ENCODE measurements at places on chromosomes 1 and 21.

DNA sequence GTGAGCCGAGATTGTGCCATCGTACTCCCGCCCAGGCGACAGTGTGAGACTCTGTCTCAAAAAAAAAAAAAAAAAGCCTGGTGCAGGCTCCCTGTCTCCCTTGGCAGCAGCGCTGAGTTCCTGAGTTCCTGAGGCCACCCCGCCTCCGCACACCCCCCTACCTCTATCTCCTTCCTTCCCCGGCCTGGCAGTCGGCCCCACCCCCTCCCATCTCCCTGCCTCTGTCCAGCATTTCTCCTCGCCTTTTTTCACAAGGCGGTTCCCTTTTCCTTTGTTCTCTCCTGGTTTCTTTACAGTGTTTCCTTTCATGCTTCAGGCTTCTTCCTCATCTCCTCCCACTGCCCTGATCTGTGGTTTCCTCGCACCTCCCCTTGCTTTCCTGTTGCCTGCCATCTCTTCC lies 2.7 kb downstream of the RORC start:
- DNase-seq: no peak

DNA sequence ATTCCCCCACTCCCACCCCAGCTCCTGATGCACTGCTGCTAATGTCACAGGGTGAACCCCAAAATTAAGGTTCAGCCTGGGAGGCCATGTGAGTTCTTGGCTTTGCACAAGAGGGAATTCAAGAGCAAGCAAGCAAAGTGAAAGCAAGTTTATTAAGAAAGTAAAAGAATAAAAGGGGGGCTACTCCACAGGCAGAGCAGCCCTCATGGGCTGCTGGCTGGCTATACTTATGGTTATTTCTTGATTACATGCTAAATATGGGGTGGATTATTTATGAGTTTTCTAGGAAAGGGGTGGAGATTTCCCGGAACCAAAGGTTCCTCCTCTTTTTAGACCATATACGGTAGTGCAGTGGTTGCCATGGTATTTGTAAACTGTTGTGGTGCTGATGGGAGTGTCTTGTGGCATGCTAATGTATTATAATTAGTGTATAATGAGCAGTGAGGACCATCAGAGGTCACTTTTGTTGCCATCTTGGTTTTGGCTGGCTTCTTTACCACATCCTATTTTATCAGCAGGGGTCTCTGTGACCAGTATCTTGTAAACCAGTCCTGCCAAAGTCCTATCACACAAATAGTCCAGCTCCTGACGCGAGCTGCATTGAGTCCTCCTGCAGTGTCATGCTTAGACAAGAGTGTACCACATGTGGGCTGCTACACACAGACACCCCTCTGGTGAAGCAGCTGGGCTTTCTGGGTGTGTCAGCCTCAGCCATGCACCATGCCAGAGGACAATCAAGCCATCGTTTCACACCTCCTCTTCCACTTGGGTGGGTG lies 46.4 kb upstream of the CSF1 start:
- DNase-seq: no peak

DNA sequence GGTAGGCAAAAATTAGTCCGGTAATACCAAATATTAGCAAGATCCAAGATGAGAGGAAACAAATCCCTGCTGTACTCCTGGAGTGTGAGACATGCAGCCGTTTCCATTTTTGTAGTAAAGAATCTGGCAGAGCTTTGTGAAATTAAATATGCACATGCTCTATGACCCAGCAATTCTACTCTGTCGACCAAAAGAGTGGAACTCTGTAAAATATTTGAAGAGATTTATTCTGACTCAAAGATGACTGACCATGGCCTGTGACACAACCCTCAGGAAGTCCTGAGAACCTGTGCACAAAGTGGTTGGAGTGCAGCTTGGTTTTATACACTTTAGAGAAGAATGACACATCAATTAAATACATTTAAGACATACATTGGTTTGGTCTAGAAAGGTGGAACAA lies 16.2 kb downstream of the HAX1 start:
- DNase-seq: no peak

- no peak for DNase-seq
These were observed 41.8 kb downstream of the PTAFR start for GRCh38 chr1:28134651-28135207.

DNA sequence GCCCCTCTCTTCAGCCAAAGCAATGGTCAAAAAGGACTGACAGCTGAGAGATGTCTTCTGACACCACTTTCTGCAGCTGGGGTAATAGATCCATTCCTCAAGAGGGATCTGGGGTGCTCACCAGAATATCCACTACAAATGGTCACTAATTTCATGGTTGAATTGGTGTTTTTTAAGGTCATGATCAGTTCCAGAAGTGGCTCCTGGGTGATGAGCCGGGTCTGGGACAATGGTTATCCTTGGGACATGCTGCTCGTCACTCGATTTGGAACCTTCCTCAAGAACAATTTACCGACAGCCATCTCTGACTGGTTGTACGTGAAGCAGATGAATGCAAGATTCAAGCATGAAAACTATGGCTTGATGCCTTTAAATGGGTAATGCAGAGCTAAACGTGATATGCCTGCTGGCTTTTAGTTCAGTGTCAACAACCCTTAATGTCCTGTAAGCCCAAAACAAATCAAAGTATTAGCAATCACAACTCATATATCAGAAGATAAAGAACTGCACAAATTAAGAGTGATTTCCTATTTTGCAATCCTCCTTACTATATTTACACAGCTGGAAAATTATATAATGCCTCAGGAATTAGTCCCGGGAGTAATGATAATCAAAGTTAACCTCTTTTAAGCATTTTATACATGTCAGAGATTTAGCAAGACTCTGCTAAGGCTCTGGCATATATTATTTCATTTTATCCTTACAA lies 20.1 kb downstream of the FMO3 start:
- DNase-seq: peak; percentile 49

DNA sequence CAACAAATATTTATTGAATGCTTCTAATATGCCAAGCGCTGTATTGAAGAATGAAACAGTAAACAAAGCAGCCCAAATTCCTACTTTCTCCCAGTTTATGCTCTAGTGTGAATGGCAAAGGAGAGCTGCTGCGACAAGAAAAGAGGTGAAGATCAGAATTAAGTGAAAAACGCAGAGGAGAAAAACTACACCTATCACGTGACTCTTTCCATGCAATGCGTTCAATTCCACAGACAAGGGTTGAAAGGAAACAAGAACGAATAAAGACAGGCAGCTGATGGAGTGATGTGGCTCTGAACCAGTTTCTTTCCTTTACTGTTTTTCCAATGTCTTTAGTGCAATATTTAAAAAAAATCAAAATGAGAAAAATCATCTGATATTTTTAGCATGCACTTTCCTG lies 23.6 kb downstream of the MT1HL1 start:
- DNase-seq: no peak

- DNase-seq: no peak
These were observed 15.4 kb downstream of the HDAC1 start for GRCh38 chr1:32307324-32307723.

- DNase-seq: no peak
These were observed 48.9 kb downstream of the SLC66A1 start for GRCh38 chr1:19360843-19361610.

DNA sequence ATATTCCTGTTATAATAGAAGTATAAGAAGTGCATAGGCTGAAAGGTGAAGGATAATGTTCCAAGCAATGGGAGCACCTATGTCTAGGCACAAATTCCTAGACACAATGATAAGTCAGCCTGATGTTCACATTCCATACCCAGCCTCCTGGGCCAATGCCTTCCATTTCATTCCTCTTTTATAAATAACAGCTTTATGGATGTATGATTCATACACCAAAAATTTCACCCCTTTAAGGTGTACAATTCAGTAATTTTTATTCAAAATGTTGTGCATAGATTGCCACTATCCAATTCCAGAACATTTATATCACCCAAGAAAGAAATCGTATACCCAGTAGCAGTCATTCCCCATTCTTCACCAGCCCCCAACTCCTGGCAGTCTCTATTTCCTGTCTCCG lies 118.8 kb downstream of the BRINP2 start:
- no peak for DNase-seq

DNA sequence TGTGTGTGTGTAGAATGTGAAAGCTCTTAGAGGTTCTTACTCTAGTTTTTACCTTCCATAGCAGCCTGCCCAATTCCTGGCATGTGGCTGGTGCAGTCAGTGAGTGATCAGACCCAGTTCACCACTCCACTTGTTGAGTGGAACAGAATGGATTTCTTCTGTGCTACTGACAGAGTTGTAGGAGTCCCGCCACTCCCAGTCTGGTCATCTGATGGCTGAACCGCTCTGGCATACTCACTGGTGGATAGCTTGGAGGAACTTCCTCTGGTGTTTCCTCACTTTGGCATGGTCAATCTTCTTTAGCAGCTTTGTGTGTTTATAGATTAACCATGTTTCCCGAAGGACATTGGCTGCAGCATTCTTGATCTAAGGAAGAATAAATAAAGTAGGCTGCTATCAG lies 106.7 kb upstream of the ADAR start:
- DNase-seq: no peak

- no peak for DNase-seq
These were observed 213.4 kb downstream of the DISC1 start for GRCh38 chr1:231839999-231840398.

DNA sequence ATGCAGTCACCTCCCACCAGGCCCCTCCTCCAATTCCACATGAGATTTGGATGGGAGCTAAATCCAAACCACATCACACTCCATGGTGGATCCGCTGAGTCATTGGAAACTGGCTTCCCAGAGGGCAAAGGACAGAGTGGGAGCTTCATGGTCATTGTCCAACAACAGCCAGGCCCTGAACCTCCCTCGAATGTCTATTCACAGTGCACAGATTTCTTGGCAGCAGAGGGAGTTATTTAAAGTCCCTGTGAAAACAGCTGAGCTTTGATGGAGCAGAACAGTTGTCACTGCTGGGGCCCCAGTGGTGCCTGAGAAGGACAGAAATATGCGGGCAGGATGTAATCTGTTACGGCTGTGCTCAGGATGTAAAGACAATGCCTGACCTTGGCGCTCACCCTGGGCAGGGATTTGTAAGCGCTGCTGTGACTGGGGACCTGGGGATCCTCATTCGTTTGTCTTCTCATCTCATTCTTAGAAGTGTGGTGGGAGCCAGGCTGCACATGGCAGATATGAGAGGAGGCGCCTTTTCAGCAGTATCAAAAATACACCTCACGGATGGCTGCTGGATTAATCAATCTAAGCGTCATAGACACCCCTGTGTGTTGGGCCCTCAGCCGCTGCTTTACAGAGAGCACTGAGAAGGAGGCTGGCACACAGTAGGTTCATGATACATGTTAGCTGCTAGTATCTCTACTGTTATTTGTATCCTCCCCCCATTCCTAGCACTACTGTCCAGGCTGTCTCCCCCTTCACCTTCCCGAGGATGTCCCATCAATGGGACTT lies 439.4 kb downstream of the PTPRU start:
- no peak for DNase-seq

GRCh38 chr1:14189381-14189780 lies 409.1 kb upstream of the KAZN start:
- no peak for DNase-seq

DNA sequence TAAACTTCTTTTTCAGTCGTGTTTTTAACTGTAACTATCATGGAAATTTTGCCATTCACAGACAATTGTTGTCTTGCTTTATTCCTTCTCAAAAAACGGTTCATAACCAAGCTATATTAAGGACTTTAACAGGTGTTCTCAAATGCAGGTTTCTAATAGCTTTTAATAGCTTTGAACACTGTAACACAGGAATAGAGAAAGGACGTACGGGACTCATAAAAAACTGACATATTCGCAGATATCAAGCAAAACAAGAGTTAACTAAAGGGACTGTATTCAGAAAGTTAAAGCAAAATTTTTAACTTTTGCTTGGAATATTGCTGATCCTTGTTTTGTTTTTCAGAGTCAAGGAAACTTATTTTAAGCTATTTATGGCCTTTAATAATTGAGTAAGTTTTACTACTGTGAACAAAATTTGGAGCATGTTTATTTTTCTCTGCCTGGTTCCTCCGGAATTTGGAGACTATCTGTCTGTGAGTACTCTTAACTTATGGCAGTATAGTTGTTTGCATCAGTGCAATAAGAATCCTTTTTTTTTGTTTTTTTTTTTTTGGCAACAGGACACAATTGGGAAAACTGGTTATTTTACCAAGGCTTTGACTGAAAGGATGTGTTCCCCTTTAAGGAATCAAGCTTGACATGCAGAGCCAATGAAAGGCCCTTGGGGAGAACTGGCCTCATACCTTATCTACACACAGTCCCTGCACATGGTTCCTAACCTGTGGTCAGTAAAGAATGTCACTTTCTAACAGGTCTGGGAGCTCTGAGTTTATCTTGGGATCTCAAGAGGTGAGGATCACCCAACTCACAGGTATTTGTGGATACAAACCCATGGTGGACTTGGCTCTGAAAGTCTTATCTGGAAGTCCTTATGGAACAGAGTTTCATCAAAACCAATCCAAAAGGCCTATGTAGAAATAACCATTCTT lies 5.8 kb upstream of the CD46 start:
- no peak for DNase-seq

DNA sequence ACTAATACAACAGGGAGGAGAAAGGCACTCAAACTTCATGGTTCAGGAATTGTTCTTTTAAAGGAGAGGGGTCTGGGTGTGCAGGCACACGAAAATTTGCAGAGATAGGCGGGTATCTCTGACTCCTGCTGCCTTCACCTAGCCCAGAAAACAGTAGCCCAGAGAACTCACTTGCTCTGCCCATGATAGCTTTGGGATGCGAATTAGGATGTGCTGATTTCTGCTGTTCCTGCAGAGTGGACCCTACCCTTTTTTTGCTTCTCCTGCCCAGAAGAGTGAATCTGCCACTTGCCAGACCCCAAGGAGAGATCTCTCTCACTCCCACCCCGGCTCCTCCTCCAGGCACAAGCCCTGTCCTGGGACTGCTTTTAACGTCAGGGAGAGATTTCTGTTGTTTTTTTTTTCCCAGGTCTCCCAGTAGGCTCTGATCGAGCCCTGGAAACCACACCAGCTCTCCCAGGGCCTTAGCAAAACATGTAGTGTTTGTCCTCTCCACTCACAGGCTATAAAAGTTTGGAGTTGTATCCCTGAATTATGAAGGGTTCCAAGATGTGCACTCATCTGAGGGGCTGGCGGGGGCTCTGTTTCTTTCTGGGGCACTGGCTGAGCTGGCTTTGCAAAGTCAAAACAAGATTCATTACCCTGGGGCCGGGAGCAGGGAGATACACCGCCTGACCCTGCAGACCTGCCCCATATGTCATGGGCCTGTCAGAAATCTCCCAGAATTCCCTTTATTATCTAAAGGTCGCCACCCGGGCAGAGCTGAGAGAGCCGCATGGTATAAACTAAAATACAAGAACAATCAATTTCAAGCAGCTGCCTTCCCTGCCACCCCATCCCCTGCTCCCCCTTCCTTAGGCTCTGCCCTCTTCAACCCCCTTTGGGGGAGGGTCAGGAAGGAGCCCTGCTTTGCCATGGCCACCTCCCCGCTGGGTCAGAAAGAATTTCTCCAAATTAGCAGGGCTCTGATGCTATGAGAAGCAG lies 17.9 kb downstream of the PLXNA2 start:
- DNase-seq: no peak
